T-helper 1 cell (primary cell): ENCODE measurements at places on chromosomes 6 and 20.

- no peak for DNase-seq
Observed at GRCh38 chr6:34243131-34243771, 5.6 kb downstream of the SMIM29 start.

DNA sequence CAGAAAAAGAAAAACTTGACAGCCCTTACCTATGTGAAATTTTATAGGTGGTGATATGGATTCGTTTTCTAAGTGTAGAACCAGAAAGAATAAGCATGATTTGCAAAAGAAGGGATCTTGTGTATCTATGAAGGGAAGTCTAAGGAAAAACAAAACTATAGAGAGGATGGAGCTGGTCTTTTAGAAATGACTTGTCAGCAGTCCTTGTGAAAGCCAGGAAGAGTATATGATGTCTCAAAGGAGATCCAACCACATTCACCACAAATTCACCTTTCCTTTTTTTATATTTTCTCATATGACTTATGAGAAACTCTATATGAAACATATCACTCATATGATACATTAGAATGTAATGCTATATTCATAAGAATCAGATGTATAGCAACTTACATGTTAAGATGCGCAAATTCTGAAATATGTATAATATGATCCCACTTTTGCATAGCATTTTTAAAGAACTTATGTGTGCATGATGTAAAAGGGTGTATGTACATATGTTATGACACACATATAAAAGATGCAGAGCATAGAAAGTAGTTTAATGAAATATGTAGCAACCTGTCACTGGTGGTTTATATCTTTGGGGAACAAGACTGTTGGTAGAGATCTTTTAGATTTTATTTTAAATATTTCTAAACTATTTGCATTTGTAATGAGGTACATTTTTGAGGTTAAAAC is 91.9 kb upstream of the NUP153 start:
- DNase-seq = no peak

- DNase-seq = no peak
Observed at GRCh38 chr20:60035486-60035885, 77.3 kb downstream of the CDH26 start.

- no peak for DNase-seq
Observed at GRCh38 chr6:104633125-104633524, 226.6 kb downstream of the HACE1 start.
